Stimulated activated CD4-positive, alpha-beta T cell treated with anti-CD3 and anti-CD28 coated beads, Interleukin-1b, Interleukin-23, amount 100 ng/mL, for 1 hour (primary cell): ENCODE measurements at places on chromosomes 16 and 17.

GRCh38 chr17:39485555-39485954, 24.3 kb downstream of the CDK12 start:
- no peak for DNase-seq

GRCh38 chr16:12617401-12617819, 186.3 kb downstream of the CPPED1 start:
- no peak for DNase-seq

GRCh38 chr16:7025616-7026190, 306.9 kb upstream of the RBFOX1 start:
- DNase-seq, result no peak

- no peak for DNase-seq
Measured at GRCh38 chr16:47036201-47036600, 62.7 kb upstream of the DNAJA2 start.

GRCh38 chr17:80716986-80717719, 172.5 kb downstream of the RPTOR start:
- no peak for DNase-seq

- no peak for DNase-seq
Measured at GRCh38 chr16:70642633-70643032, 3.7 kb upstream of the IL34 start.

GRCh38 chr17:28878158-28878910, 19.2 kb downstream of the FLOT2 start:
- no peak for DNase-seq

GRCh38 chr17:49349541-49349940, 12.5 kb downstream of the ZNF652 start:
- no peak for DNase-seq

DNA sequence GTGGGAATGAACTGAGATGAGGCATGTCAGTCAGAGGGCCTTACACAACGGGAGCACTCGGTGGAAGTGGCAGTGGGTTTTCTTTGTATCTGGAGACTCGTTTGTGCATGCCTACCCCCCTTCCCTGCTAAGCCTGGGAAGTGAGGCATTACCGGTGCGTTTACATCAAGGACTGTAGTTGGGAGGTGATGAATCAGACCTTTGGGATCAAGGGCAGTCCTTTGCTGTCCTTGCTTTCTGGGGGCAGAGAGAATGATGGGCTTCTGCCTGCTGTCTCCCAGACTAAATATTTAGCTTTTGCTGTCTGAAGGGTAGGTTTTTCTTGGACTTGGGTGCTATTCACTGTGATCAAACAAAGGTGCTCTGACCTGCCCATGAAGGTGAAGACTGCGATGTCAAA, 83.0 kb downstream of the WWP2 start:
- DNase-seq, result no peak

DNA sequence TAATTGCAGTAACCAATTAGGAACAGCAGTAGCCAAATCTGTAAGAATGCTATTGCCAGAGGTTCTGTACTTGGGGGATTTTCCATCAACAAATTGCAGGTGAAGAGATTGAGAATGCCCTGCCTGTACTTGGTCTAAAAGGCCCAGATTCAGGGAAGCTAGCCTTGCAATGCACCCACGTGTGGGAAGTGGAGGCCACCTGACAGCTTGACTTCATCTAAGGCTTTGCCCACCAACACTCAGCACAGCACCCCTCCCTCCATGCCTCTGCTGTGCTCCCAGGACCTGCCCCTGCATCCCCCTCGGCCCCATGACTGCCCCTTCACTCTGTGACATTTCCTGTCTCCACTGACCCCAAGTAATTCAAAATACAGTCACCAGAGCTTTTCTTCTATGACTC, 79.1 kb upstream of the CDH5 start:
- no peak for DNase-seq

GRCh38 chr16:86882586-86883280, 304.4 kb downstream of the FOXL1 start:
- DNase-seq, result no peak

DNA sequence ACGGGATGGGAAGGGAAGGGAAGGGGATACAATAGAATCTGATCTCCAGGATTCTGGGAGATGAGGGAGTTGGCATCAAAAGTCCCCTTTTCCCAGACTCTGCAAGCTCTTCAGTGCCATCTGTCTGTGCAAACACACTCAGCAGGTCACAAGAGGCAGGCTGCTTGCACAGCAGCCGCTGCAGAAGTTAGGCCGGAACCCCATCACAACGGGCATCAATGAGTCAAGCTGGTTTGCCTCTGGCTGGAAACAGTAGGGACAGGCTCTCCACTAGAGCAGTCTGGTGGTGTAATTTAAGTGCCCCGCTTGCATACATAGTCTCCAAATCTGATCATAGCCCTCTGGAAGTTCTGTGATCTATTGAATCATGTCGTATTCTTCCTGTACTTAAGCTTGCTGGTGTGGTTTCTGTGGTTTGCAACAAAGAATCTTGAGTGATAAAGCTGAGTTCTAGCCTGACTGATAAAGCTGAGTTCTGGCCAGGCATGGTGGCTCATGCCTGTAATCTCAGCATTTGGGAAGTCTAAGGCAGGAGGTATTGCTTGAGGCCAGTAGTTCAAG, 33.7 kb upstream of the KDM8 start:
- no peak for DNase-seq

DNA sequence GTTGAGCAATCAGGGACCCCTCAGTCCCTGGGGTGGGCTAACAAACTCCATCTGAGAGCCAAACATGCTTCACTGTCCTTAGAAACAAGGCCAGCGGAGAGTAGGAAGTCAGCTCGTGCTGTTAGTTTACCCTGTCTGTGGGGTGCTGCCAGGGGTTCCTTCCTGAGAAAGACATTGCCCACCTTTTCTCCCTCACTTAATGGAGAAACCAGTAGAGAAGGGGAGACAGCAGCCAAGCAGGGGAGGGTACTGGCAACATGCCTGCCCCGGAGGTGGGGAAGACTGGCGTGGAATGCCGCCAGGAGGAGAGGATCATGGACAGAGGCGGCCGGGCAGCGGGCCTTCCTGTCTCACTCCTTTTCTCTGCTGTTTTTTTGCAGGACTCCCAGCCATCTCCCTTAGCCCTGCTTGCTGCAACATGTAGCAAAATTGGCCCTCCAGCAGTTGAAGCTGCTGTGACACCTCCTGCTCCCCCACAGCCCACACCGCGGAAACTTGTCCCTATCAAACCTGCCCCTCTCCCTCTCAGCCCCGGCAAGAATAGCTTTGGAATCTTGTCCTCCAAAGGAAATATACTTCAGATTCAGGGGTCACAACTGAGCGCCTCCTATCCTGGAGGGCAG, 19.9 kb downstream of the SP2 start:
- DNase-seq, result no peak

DNA sequence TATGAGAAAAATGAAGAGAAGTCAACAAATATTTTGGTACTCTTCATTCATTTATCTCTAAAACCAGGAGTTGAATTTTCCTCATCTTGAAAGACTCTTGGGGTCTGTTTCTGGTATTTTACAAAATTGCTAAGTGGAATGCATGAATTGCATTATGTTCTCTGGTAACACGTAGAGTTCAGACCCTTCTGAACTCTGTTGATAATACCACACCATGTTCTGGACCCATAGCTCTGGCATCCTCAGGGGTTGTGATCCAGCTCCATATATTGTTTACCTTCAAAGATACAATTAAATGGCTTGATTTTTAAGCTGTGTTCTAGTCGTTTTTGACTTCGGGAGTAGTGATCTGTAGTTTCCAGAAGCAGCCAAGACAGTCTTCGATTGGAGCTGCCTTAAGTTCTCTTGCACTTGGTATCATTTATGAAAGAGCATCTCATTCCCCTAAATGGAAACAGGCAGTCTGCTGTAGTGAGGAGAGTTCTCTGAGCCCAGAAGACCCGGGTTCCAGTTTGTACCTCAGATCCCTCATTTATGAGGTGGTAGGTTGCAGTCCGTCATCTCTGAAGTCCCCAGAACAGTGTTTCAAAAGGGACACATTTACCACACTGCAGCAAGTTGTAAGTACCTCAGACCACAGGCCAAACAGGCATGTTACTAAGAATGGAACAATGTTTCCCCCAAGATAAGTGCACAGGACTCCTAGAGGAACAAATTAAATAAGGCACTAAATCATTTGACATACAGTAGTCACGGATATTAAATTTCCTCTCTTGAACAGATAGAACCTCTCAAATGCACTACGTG, 9.6 kb downstream of the PSMD7 start:
- DNase-seq, result no peak

- DNase-seq, result peak; percentile 11
Measured at GRCh38 chr16:85448557-85449190, 164.4 kb upstream of the GSE1 start.

DNA sequence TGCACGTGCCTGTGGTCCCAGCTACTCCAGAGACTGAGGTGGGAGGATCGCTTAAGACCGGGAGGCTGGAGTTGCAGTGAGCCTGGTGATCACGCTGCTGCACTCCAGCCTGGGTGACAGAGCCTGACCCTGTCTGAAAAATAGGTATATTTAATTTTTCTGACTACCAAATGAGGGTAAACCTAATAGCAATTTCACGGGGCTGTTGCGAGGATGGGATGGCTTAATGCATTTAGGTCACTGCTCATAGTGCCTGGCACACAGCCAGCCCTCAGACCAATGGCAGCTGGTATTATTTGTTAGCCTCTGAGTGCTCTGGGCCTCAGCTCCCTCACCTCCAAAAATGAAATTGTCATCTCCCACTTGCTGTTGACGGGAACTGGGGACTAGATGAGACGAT, 5.9 kb upstream of the CDIP1 start:
- DNase-seq, result no peak

DNA sequence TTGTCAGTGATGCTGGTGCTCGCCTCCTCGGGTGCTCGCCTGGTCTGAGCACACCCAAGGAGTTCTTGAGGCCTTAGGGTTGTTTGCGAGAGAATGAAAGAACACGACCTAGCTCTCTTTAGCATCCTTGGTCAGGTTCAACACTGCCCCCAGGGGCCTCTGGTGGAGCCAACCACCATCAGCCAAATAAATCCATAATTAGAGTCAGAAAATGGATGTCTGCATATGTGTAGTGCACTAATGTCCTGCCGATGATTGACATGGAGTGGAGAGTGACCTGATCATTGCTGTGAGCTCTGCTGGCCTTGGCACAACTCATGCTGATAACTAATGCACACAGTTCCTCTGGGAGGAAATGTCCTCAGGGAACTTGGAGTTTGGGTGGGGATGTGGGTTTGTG, 8.2 kb upstream of the STH start:
- no peak for DNase-seq

- no peak for DNase-seq
Measured at GRCh38 chr16:30980434-30980833, 4.6 kb upstream of the HSD3B7 start.

GRCh38 chr17:2176499-2177169, 121.7 kb downstream of the HIC1 start:
- DNase-seq, result no peak

GRCh38 chr16:55125818-55126385, 195.2 kb downstream of the IRX5 start:
- no peak for DNase-seq

DNA sequence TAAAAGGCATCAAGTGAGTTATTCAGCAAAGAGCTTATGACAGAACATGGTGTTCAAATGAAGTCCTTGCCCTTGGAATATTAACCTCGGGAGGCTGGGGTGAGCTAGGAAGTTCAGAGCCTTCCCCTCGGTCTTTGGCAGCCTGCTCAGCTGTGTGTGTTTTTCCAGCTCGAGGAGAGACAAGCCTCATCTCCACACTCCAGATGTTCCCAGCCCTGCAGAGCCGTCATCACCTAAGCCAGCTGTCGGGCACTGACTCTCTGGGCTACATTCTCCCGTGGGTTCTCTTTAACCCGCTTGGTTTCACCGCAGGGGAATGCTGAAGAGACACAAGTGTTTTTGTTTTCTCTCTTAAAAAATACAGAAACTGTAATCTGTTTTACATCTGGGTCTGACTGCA, 47.1 kb downstream of the IRX3 start:
- no peak for DNase-seq

DNA sequence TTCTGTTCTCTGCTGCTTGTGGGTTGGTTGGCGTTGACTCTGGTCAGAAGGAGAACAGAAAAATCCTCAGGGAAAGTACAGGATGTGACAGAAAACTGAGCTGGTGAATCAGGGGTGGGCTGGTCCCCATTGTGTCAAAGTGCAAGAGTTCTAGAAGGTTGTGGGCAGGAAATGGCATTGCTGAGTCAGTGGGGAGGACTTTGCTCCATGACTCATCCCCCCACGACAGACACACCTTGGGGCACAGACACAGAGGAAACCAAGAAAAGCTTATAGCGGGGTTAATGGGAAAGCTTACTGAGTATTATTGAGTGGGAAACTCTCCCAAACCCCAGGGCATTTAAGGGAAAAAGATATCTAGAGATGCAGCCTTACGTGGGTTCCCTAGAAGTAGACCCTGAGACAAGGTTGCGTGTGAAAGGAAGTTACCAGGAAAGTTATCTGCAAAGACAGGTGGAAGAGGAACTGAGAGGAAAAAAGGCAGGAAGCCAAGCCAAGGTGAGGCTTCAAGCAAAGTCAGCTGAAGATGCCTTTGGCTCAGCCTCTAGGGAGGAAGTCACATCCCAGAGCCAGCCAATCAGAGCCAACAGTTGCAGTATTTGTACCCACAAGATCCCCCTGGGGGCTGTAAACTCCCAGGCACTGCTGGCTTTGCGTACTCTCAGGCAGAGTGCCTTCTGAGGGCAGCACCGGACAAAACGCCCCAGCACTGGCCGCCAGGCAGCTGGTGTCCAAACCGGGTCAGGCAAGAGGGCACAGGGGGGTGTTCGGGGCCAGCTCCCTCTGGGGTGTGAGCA, 86.4 kb downstream of the FOXL1 start:
- DNase-seq, result peak; percentile 13

DNA sequence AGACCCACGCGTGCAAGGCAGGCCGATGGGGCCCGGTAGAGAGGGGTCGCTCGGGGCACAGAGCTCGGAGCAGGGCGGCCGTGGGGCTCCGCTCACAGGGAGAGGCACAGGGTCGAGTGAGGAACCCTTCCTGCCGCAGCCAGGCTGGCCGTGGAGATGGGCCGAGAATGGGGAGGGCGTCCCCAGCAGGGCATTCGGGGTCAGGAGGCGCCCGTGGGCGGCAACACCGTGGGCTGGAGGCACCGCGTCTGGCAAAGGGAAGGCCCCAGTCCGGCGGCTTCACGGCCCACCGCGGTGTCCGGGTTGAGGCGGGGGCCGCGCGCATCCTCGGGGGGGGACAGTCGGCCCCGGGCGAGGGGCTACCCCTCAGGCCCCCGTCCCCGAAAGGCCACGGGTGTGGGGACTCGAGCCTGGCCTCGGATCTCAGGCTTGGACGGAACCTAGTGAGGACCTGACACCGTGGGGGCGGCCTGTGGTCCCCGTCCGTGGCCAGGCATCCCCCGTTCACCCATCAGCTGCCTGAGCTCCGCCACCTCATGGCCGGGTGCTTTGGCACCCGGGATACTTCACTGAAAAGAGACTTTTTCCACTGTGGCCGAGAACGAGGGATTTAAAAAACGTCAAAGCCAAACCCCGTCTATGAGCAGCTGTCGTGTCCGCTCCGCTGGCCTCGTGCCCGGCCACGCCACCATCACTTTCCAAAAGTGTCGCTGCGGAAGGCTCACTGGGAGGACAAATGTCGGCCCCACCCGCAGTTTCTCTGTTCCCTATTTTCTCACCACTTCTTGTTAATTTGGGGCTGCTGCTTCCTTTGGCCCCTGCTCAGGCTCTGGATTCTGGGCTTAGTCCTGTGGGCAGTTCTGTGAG, 73.6 kb downstream of the METRNL start:
- no peak for DNase-seq
